Renal cortical epithelial cell (primary cell): ENCODE measurements at places on chromosomes 12 and 14.

GRCh38 chr14:50110323-50111037, 5.9 kb downstream of the VCPKMT start:
- no peak for DNase-seq

DNA sequence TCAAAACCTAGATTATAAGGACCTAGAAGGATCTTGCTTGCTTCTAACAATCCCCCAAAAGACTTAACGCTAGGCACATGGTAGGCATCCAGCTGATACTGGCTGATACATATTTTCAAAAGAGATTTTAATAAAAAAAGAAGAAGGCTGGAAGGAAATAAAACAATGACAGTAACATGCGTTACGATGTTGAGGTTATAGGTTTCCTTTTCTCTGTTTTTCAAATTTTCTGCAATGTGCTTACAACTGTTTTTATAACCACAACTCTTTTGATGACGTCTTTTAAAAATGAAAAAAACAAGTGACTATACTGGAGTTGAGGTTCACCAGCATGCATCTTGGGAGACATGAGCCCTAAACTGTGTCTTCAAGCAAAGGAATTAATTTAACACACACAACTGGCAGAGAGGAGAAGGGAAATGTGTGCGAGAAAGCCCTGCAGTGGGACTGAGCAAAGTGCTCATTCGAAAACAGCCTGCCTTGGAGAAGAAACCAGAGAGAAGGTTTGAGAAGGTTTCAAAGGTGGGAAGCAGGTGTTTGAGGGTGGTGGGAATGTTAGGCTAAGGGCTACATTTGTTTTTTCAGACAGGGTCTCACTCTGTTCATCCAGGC, 80.4 kb downstream of the DUSP16 start:
- DNase-seq: no peak

- DNase-seq: no peak
Measured at GRCh38 chr12:9858135-9858534, 11.0 kb downstream of the CLEC2B start.

- DNase-seq: peak; percentile 83
Measured at GRCh38 chr14:68506021-68506644, 286.7 kb downstream of the ZFP36L1 start.

- DNase-seq: no peak
Measured at GRCh38 chr12:67288561-67288960, 19.4 kb downstream of the CAND1 start.

- peak; percentile 93 for DNase-seq
Measured at GRCh38 chr12:94615260-94616181, 34.8 kb downstream of the TMCC3 start.

GRCh38 chr12:8816448-8817050, 5.9 kb upstream of the A2ML1 start:
- DNase-seq: no peak

DNA sequence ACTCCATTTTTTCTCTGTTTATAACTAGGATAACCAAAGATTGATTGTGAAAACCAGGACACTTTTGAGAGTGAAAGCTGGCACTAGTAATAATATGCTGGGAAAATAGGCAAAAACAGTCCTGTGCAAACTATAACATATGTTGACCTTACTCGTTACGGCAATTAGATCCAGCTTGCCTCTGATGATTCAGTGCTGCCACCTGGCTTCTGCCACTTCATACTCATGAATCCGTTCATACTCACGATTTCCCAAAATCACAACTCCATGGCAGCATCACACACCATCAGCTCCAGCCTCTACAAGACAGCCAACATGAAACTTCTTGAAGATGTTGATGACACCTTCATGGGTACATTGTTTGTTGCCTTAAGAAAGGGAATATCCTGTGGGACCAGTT, 49.1 kb upstream of the CAND1 start:
- no peak for DNase-seq

- peak; percentile 61 for DNase-seq
Measured at GRCh38 chr12:92608151-92609091, 94.4 kb upstream of the PLEKHG7 start.

- DNase-seq: no peak
Measured at GRCh38 chr14:103056322-103057027, 874 bp downstream of the CDC42BPB start.

- DNase-seq: peak; percentile 32
Measured at GRCh38 chr12:91133871-91134270, 22.6 kb upstream of the LUM start.

GRCh38 chr14:58662018-58662417, 24.3 kb downstream of the DACT1 start:
- no peak for DNase-seq

- no peak for DNase-seq
Measured at GRCh38 chr12:110126557-110126956, 2.4 kb downstream of the IFT81 start.

DNA sequence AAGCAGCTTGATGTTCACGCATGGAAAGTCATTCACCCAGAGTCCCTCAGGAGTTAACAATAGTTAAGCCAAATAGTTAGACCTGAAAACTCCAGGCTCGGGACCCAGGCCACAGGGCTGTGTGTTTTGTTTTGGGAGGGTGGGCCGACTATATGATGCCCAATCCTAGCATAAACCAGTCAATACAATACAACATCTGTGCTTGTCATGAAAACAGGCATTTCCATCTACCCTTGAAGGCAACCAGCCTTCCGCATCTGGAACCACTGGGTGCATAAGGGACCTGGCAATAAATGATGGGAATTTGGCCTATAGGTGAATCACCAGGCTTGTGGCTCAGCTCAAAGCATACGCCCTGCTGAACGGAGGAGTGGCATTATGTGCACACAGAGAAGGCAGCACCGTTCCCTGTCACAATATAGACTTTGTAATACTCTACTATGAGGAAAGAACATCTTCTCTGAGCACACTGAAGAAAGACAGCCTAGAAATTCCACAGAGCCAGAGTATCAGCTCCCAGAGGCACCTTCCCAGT, 91.0 kb upstream of the FOXN3 start:
- DNase-seq: peak; percentile 65

- no peak for DNase-seq
Measured at GRCh38 chr14:79569072-79569471, 642.2 kb downstream of the DIO2 start.

GRCh38 chr14:20799892-20800544, 2.6 kb downstream of the RNASE1 start:
- no peak for DNase-seq

DNA sequence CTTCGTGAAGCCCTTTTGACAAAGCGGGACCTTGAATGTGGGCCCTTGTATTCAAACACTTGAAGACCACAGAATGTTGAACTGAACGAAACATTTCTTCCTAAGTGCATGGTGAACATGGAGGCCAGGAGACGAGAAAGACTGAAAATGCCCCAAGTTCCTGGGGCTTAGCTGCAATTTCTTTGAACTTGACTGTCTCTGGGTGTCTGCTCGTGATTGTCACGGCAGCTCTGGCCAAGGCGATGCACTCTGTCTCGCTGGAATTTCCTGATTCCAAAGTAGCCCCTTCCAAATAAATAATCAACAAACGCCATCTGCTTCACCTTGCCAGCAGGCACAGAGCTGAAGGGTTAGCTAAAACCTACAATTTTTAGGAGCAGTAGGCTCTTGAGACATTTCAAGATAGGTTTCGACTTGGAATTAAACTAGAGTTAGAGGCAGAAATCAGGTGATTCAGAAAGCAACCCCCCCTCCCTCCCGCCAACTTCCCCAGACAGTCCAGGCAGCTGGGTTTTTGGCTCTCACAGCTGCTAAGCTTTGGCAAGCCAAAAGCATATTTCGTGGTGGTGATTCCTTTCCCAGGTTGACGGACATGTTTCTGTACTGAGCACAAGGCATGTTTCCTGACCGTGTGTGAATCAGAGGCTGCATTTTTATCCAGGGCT, 13.5 kb upstream of the IRF2BPL start:
- DNase-seq: peak; percentile 72

DNA sequence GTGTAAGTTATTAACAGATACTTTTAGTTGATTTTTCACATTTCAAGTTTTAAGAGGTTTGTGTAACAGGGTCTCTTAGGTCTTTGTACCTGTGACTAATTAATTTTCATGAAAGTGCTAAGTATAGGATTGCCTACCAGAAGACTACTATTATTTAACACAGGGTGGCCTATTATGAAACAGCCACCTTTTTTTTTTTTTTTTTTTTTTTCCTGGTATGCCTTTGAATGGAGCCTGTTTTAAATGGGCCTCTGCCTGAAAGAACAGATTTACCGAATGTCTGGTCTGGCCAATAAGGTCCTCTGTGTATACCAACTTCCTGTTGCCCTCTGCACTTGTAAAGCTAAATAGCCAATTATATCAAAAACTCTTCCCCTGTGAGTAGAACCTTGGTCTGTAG, 62.5 kb downstream of the SLC38A6 start:
- DNase-seq: no peak

GRCh38 chr12:27823038-27823437, 43.0 kb upstream of the MANSC4 start:
- DNase-seq: no peak

DNA sequence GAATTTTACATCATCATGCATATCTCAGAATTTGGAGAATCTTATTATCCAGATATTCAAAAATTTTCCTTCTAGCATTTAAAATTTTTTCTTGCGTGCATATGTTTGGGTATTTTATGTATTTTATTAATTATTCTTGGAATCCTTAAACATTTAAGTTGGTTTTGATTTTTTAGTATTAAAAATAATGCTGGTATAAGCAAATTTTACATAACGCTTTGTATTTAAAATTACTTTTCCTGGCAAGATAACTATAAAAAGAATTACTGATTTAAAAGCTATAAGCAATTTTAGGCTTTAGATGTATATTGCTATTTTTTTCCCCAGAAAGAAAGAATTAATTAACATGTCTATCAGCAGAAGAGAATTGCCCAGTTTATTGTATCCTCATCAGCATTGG, 224.6 kb upstream of the STXBP6 start:
- no peak for DNase-seq

DNA sequence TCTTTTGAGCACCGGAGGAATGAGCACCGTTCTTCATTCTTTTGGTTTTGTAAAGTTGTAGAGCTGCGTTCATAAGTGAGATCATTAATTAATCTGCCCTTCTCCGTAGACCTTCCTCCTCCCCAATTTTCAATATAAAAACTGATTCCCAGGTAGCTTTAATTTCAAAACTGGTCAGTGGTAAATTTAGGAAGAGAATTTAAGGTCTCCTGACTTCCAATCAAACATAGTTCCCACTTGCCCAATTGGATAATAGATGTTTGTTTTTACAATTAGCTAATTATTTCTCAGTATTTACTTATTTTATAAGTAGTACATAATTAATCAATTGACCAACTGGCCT, 27.2 kb upstream of the YBX3 start:
- DNase-seq: no peak

DNA sequence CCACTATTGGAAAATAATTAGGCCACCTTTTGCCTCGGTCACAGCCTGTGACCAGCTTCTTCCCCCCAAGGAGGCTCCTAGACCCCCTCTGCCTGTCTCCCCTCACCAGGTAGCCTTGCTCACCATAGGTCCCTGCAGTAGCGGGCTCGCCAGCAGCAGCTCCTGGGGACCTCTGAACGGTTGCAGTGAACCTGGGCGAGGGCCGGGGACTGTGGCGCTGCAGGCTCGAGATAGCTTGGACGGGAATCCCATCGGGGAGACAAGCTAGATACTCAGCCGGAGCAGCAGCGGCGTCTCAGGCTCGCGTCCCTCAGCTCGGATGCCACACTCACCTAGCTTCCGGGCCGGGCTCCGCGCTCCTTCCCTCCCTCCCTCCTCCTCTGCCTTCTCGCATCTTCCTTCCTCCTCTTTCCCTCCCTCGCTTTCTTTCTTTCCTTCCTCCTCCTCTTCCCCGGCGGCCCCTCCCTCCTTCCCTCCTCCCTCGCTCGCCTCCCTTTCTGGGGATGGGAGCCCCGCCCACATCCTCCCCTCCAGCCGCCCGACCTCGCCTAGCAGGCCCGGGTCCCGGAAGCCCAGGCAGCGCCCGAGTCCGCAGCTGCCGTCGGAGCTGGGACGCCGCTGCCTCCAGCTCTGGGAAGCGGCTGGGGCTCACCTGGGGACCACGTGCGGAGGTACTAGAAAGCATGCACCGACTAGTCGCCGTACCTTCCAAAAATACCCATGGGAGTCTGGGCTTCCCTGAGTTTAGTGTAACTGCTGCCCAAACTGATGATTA, at the start of gene BMP4:
Gene BMP4 (minus strand): TSS at position 399 of the 775 bp plus-strand sequence. CDS start 4,603 bp downstream, outside the sequence.
- DNase-seq: no peak

DNA sequence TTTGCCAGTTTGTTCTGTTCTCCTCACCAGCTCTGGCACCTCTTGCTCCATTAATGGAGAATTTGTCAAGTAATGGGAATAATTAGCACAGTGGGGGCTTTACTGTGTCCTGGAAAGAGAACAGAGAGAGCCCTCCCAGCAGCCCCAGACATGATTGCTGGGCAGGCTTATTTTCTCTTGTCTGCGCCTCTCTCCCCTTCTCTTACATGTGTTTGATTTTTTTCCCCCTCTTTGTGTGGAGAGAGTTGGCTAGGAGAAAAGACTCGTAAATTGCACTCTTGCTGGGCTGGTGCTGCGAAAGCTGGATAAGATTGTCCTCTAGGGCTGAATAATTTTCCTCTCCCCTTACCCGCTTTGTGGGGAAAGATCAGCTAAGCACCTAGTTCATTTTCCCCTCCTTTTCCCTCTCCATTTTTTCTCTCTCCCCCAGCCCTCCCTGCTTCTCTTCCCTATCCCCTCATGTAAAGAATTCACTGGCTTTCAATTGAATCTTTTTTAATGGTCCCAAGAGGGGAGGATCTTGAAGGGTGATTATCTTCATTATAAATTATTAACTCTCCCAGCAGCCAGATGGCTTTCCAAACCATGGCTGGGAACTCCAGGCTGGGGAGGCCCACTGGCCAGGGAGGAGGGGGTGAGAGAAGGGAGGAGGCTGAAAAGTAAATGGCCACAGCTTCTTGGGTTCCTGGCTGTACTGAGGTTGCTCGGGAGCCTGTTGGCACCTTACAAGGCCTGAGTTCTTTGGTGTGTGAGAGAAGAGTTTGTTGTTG, 62.2 kb downstream of the NRXN3 start:
- DNase-seq: no peak

- no peak for DNase-seq
Measured at GRCh38 chr12:109606320-109607028, 32.9 kb downstream of the MVK start.

GRCh38 chr14:72464226-72464625, 429.7 kb downstream of the DPF3 start:
- DNase-seq: no peak
